ENCODE measurements at places on chromosomes 1 and 21. TPM values are rescaled to one million over a fixed set of nuclear protein-coding genes. Genes with fewer than 3 reads are reported as not detected.

DNA sequence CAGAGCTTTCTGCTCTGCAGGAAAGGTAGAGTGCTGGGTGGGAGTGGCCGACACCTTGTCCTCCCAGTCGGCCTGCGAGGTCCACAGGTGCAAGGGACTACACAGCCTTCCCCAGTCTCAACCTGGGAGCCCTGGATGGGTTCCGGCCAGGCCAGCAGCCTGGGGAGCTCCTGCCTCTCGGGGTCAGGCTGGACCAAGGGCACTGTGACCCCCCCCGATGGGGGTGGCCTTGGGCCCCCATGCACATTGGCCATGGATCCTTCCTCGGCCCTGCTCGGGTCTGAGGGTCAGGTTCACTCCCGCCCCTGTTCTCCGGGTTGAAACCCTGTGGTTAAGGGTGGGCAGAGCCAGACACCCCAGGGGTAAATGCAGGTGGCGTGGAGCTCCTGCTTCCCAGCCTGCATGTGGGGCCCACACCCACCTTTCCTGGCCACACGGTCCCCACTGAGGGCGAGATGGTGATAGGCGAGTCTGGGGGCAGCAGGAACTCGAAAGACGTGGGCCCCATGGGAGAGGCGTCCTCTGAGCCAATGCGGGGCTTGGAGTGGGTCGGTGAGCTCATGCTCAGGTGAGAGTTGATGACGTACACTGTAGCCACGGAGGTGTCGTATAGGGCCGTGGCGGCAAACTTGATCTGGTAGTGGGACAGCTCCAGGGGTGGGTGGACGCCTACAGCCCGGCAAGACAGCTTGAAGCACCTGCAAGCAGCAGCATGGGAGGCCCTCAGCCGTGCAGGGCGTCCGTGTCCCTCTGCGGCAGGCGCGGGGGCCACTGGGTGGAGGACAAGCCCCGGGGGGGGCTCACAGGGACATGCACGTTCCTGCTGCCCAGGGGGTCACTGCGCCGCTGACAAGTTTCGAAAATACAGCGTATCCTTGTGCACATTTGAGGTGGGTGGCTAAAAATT is 10.8 kb upstream of the TMEM52 start:
- no peak for DNase-seq

- peak; percentile 51 for DNase-seq
Observed at GRCh38 chr1:246794828-246795671, 70.8 kb downstream of the SCCPDH start.

- DNase-seq: no peak
Observed at GRCh38 chr1:190479050-190479397, 1.4 kb upstream of the BRINP3 start.

DNA sequence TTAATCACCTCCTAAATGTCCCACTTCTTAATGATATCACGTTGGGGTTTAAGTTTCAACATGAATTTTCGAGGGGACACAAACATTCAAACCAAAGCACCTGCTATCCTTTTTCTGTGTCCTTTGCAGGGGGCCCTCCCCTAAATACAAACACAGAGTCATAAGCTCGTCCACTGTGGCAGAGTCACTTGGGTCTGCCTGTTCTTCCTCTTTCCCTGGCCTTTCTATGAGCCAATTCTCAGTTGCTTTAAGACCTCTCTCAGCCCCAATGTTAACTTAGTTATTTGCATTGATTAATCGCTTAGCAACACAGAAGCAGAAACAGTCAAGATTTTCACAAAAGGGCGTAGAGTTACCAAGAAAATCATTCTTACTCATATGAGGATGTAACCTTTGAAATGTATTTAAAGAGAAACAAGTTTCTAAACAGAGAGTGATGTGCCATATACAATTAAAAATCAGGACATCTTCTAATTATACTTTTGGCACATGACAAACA is 14.9 kb downstream of the APCS start:
- DNase-seq: no peak

DNA sequence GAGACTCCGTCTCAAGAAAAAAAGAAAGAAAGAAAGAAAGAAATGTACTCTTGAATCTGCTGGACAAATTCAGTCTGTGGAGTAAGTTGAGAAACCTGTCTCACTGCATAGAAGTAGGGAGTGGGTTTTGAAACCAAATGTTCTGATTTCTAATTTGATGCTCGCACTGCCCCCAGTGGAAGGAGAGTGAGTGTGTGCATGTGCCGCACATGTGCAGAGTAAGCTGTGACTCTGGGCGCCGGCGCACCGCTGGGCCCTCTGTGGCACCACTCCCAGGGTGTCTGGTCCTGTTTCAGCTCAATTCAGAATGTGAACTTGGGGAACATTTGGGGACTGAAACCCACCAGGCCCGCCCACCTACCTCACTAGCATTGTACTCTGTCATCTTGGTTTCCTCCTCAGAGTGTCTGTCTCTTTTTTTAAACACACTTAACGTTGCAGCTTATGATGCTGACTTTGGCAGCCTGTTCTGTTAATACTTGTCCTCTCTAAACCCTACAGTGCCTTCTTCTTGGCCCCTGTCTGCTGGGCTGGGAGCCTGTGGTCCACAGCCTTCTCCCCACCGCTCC is 104.6 kb downstream of the CACNA1E start:
- DNase-seq: no peak

GRCh38 chr1:59856725-59857338 is 42.1 kb downstream of the HOOK1 start:
- DNase-seq: no peak

DNA sequence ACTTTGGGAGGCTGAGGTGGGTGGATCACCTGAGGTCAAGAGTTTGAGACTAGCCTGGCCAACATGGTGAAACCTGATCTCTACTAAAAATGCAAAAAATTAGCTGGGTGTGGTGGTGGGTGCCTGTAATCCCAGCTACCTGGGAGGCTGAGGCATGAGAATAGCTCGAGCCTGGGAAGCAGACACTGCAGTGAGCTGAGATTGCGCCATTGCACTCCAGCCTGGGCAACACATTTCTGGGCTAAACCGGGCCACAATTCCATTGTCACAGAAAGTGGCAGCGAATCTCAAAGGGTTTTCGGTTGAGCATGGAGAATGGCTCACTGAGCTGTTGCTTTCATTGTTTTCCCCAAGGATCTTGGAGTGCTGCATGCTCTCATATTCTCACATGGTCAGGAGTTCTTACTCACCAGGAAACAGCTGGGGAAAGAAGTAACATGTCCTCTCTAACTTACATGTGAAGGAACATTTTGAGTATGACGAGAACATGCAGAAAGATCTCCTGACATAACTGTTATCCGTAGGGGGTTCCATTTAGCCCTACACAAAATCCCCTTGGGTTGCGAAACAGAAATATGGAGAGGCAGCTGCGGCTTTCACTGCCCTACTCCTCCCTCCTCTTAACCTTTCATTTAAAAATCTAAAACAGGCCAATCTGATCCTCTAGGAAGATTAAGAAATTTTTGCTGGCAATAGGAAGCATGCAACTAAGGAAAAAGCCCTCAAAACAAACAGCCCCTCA is 341.1 kb downstream of the PCP4 start:
- DNase-seq: no peak

DNA sequence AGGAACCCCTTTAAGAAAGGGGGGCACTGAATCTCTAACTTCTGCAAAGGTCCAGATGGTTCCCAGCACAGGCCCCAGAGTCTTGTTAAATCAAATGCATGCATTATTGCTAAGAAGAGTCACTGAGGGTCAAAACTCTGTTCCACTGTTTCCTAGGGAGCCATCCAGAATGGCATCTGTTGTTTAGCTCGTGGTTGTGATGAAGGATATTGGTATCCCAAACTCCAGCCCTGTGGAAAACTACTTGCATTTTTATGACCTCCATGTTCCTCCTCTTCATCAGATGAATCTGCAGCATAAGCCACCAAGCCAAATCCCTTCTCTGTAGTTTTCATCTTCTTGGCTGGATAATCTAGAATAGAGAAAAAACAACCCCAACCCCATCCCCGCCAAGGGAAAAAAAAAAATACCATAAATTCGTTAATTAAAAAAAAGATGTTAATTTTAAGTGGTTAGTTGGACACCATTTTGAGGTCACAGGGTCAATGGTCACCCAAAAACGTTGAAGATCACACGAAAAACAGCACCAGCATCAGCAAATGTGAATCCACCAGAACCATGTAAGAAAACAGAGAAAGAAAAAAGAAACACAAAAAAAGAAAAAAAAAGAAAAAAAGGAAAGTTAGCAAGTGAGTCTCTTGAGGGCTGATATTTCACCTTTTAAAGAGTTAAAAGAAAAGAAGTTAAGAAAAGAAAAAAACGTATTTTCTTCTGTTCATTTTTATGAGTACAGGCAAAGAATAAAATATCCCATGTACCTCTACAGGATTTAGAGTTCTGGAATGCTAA is 3.0 kb upstream of the RIT1 start:
- DNase-seq: peak; percentile 83

PCBP3 gene
- 1.3 TPM for total RNA-seq

ALX3 gene
- total RNA-seq: not detected

HIVEP3 gene
- total RNA-seq: 1.6 TPM

DNA sequence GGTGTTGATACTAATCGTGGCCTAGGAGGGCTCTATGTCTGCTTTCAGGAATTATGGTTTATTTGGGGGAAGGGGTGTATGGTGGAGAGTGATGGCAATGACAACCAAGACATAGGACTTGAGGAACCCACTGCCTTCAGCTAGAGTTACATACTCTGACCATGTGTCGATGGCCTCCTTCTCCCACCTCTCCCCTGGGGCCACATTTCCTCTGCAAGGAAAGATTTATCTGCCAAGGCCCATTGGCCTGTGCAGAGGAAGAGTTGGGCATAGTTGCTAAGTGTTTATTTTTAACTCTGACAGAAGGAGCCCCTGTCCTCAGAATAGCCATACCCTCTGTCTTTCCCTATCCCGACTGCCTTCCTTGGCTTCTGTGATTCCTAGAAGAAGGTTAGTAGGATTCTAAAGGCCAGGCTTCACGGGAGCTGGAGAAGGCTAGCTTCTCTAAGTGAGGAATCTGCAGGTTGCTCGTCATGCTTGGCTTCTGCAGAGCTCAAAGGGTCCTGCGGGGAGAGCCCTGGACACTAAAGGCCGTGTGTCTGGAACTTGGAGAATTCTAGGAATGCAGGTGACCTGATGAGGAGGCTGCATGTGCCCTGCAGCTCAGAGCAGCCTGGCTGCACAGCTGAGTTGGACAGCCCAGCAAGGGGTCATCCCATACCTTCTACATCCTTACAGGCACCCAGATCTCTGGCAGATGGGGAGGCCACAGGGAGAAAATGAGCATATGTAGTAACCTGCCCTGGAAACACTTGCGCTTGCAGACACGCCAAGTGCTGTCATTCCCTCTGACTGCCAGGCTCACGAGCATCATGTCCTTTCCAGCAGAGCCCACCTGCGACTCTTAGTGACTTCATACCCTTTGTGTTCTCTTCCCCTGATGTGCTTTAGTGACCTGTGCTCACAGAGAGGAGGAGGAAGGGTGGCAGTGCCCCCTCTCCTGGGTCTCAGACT is 9.7 kb downstream of the MAPKAPK2 start:
- DNase-seq: no peak

DNA sequence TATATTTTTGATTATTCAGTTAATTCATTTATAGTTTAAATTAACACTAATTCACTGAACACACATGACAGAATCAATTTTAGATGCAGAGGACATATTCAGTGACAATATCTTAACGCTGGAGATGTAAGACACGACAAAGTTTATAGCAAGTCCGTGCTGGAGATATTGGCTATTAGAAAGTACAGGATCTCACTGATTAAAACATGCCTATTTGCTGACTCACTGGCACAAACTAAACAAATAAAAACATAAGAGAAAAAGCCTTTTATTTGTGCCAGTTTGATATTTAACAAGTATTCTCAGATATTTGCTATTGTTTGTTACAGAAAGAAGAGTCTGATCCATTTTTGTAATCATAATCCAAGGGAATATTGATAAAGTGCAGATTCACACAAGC is 1122.9 kb upstream of the B3GALT2 start:
- DNase-seq: no peak

- no peak for DNase-seq
Observed at GRCh38 chr1:23209770-23210169, 7.5 kb downstream of the HTR1D start.

GRCh38 chr1:67869233-67869632 is 36.0 kb upstream of the GNG12 start:
- no peak for DNase-seq

TMPRSS3 gene
- total RNA-seq: not detected
